ENCODE measurements at places on chromosomes 7 and 10. TPM values are rescaled to one million over a fixed set of nuclear protein-coding genes. Genes with fewer than 3 reads are reported as not detected.

GRCh38 chr10:80537736-80538480 lies at the start of gene SH2D4B:
Gene SH2D4B (plus strand): TSS chr10:80537902. CDS start chr10:80538332, 430 bp downstream.
- peaks cover 15% of the 10 kb centered on the region for H3K4me1 ChIP-seq
- no peak for DNase-seq
- H3K27me3 ChIP-seq, result no peaks in the 10 kb centered on the region

DNA sequence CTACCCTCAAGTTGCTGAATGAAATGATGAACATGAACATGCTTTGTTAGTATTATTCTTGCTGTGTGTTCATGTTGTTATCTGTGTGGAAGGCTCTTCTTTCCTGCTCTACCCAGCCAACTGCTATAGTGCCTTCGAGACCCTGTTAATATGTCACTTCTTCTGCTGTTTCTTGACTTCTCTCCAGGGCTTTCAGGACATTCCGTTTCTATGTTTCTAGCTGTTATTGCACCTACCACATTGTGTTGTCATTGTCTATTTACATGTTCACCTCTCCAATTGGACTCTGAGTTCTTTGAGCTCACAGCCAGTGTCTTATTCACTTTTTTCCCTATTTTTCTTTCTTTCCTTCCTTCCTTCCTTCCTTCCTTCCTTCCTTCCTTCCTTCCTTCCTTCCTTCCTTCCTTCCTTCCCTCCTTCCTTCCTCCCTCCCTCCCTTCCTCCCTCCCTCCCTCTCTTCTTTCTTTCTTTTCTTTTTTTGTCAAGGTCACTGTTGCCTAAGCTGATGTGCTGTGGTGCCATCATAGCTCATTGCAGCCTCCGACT lies 40.4 kb downstream of the BAMBI start:
- no peak overlapping the region for H3K4me3 ChIP-seq
- peaks cover 28% of the 10 kb centered on the region for H3K27me3 ChIP-seq
- H3K27ac ChIP-seq, result no peak overlapping the region

Gene LRRC27
- total RNA-seq, result 6.3 TPM

- H3K4me3 ChIP-seq, result no peak overlapping the region
- H3K27ac ChIP-seq, result no peak overlapping the region
- H3K27me3 ChIP-seq, result no peaks in the 10 kb centered on the region
Measured at GRCh38 chr7:1281068-1281467, 48.4 kb downstream of the UNCX start.

- no peak overlapping the region for H3K27ac ChIP-seq
- DNase-seq, result no peak
- no peaks in the 10 kb centered on the region for H3K27me3 ChIP-seq
- no peak overlapping the region for H3K4me3 ChIP-seq
Measured at GRCh38 chr7:37395618-37396259, 52.9 kb downstream of the ELMO1 start.

- no peaks in the 10 kb centered on the region for H3K4me1 ChIP-seq
- H3K36me3 ChIP-seq, result no peaks in the 10 kb centered on the region
- DNase-seq, result no peak
- H3K27ac ChIP-seq, result no peak overlapping the region
Measured at GRCh38 chr7:31108097-31108657, 56.1 kb downstream of the ADCYAP1R1 start.
